ENCODE measurements at places on chromosomes 1 and 21.

DNA sequence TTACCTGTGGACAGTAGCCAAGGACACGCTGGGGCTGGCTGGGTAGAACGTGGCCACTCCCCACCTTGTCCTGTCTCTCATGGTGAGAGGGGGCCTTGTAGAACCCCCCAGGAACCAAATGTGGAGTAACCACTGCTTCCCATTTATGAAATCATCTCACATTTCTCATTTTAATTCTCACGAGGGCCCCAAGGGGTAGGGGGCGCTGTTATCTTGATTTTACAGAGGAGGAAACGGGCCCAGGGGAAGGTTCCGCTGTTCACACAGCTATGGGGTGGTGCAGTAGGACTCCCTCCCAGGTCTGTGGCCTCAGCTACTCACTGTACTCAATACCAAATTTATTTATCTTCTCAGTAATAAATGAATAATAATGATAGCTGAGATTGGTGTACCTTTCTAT is 5.5 kb downstream of the SMPDL3B start:
- no peak for DNase-seq

GRCh38 chr1:3139871-3140361 is 70.9 kb downstream of the PRDM16 start:
- no peak for DNase-seq

- no peak for DNase-seq
Measured at GRCh38 chr1:58620926-58621325, 43.9 kb upstream of the TACSTD2 start.

DNA sequence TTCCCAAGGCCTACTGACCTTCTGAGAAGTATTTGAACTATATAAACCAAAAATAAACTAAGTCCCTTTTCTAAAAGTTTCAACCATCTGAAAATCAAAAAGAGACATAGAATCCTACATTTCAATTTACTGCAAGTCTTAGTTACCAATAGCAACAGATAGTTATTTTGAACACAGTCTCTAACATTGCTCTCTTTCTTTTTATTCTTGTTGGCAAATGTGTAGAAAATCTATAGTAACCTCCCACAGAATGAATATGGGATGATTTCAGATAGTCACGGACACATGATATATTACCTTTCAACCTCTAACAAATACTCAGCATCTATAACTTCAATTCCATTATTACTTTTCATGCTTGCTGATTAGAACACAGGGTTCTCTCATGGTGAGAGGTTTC is 68.9 kb upstream of the RAB3GAP2 start:
- no peak for DNase-seq

GRCh38 chr1:41640756-41641474 is 156.4 kb upstream of the EDN2 start:
- no peak for DNase-seq

DNA sequence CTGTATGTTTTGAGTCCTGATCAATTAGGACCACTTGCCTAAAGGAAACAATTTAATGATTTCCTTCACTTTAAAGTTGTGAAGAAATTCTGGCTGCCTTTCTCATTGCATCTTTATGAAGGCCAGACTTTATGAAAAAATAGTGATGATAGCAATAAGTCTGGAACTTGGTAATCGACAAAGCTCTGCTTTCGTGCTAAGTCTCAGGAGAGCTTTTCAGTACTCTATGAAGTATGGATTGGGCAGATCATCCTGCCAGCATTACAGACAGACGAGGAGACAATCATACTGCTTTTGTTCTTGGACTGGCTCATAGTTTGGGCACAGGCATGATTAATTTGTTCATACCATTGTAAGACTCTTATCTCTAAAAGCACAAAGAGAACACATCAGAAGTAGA is 45.5 kb upstream of the KCNJ15 start:
- DNase-seq = no peak

DNA sequence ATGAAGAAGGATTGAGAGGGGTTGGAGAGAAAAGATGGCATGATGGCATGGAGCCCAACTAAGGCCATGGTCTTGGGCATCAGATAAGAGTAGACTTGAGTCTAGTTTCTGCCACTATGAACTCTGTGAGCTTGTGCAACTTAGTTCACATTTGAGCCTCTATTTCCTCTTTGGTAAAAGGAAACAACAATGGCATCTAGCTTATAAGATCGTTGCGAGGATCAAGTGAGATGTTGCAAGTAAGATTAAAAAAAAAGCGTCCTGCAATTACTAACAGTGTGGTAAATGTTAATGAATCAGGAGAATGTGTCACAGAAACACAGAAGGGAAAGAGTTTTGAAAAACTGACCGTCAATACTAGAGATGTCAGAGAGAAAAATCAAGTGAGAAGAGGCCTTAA is 202.9 kb upstream of the FGGY start:
- DNase-seq = no peak

DNA sequence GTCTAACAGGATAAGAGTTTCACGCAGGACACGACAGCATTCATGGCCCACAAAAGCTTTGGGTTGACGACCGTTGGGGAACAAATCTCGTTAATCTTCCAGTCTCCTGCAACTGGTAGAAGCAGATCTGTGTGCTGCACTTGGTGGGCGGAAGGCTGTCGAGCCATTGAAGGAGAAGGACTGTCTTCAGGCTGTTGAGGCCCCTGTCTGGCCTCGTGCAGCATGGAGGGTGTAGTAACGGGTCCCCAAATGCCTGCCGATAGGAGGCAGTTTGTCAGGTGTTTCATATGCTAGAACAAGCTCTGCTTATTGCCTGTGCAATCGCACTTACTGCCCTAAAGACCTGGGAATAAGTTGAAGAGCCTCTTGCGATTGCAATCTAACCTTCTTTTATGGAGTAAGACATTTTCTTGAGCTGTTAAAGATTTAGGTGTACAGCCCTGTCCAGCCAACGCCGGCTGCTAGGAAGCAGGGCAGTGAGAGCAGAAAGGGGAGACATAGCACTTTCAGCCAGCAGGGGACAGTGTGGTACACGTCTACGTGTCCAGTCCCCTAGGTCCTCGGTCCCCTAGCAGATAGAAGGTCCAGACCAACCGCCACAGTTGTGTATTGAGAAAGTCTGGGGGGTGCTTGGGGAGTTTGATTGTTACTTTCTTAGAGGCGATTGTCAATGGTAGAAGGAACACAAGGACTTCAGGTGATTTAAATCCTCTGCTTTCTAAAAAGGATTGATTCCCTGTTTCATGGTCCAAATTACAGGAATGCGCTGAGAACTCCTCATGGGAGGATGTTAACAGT is 102.3 kb upstream of the TMPRSS2 start:
- no peak for DNase-seq

DNA sequence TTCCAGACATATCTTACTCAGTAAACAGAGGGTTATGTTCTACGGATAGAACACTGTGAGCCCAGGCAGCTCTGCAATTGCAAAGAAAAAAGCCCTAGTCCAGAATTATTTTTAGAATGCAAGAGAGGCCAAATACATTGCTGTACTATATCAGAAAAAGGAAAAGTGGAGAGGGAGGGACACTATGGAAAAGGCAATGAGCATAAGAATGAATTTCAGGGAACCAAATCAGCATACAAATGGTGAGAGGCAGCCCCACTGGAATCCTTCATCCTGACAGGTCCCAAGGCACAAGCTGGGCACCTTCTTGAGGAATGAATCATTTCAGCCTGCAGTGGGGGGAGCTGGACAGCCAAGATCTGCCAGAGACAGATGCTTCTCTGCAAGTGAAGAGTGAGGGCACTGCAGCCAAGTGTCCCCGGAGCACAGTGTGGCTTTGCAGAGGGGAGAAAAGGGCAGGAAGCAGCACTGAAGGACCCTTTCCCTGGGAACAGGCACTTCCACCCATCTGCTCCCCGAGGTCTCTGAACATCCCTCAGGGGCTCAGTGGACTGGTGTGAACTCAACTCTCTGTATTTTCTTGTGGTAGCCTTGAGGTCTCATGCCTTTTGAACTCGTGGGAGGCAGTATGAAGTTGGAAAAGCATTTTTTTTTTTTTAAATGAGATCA is 115.6 kb downstream of the XCL2 start:
- DNase-seq = no peak

- DNase-seq = no peak
Measured at GRCh38 chr1:2650967-2651645, 18.3 kb upstream of the MMEL1 start.

DNA sequence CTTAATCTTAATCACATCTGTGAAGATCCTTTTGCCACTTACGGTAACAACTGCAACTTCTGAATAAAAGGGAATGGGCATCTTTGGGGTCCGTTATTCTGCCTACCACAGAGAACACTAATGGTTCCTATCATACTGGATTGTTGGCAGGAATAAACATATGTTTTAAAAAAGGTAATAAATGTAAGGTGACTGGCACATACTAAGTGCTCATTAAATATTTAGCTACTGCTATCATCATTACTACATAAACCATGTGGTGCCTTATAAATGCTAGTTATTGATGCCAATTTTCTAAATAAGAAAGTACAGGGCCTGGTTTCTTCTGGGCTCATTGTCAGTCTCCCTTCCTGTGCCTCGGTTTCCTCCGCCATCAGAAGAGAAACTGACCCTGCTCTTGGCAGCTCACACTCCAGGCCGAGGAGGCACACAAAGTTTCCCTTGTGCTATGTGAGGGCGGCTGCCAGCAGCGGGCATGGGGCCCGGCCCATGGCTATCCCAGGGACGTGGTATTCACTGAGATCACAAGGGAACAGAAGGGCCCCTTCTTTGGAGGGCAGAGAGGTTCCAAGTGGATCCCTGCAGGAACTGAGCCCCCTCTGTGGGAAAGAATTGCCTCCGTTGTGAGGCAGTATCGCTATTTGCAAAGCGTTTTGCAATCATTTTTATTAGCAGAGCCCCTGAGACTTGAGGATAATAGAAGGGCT is 26.2 kb downstream of the NAV1 start:
- no peak for DNase-seq

GRCh38 chr1:175272361-175272760 is 79.8 kb upstream of the KIAA0040 start:
- DNase-seq = no peak

GRCh38 chr1:156963621-156964020 is 43.2 kb downstream of the LRRC71 start:
- no peak for DNase-seq

GRCh38 chr1:169132512-169133227 is 26.2 kb downstream of the ATP1B1 start:
- DNase-seq = no peak

GRCh38 chr1:213887842-213888241 is 99.9 kb upstream of the PROX1 start:
- no peak for DNase-seq

DNA sequence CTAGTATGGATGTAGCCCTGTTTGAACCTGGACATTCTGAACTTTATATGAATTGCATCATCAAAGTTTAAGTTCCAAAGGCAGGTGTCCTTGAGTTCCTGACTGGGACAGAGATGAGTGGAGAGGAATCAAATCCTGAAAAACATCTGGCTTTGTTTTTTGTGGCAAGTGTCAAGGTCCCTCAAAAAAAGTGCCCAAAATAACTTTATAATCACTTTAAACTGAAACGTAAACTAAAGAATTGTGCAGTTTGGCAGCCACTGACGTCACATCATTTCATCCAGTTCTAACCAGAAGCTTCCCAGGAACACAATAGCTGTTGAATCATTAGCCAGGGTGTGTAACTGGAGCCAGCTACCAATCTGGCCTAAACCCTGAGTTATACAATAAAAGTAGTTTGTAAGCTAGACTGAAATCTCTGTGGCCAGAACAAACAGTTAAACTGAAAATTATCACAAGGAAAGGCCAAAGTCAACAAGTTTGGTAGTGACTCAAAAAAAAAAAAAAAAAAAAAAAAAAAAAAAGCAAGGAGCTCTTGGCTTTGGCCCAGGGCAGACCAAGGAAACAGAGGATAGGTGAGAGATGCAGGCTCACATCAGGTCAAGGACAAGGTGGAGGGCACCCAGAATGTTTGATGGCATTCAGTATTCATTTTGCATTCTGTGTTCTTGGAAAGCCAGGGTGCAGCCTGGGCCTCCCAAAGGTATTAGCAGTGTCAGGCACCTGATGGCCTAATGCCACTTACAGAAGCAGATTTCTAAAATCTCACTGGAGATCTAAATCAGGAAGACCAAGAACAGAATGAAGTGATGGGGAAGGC is 74.3 kb downstream of the TNFSF18 start:
- DNase-seq = no peak

All from GM12878 (cell line).